GM19239 (cell line): ENCODE measurements at places on chromosomes 12 and 14.

GRCh38 chr14:101736071-101736470, 25.4 kb upstream of the PPP2R5C start:
- DNase-seq = no peak

- DNase-seq = no peak
These were observed 28.8 kb upstream of the MANSC4 start for GRCh38 chr12:27808841-27809240.

- DNase-seq = no peak
These were observed 13.9 kb downstream of the BAZ2A start for GRCh38 chr12:56616244-56616643.

DNA sequence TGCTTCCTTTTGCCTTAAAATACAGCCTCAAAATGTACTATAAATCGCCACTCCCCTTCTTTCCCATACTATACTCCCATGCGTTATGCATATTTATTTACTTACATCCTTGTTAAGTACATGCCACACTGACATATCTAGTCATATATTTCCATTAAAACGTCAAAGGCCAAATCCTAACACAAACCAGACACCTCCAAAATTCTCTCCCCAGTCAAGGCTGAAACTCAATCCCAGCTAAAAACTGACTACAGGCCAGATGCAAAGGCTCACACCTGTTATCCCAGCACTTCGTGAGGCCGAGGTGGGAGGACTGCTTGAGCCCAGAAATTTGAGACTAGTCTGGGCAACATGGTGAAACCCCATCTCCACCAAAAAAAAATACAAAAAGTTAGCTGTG, 5.7 kb upstream of the CAND1 start:
- no peak for DNase-seq

GRCh38 chr14:20499881-20500280, 5.5 kb upstream of the RNASE10 start:
- DNase-seq = no peak

GRCh38 chr14:100428727-100429126, 105.6 kb downstream of the SLC25A47 start:
- no peak for DNase-seq

DNA sequence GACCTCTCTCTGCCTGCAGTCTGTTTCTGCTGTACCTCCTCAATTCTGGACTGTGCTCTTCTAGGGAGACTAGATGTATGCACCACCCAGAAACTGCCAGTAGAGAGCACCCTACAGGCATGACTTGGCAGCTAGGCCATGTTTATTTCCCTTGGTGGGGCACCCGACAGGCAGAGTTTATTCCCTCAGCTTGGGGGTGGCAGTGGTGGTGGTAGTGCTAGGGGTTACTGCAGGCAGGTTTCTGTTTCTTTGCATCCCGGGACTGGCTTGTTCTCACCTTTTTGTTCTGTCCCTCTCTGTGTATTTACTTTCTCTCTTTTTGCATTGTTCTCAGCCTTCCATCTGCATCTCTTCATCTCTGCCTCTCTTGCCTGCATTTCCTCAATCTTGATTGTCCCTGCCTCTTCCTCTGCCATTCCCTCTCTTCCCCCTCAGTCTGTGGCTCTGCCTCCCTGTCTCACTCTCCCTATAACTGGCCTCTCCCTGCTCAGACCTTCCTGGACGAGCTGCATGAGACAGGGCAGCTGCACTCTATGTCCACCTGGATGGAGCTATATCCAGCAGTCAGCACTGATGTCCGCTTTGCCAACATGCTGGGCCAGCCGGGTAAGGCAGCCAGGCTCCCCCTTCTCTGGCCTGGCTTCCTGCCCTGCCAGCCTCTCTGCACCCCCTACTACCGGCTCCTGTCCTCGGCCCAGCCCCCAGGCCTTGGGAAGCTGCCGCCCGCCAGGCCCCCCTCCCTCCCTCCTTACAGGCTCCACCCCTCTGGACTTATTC, 13.8 kb downstream of the PRPF40B start:
- peak; percentile 76 for DNase-seq

- no peak for DNase-seq
These were observed 23.7 kb downstream of the LEMD3 start for GRCh38 chr12:65192963-65193516.

DNA sequence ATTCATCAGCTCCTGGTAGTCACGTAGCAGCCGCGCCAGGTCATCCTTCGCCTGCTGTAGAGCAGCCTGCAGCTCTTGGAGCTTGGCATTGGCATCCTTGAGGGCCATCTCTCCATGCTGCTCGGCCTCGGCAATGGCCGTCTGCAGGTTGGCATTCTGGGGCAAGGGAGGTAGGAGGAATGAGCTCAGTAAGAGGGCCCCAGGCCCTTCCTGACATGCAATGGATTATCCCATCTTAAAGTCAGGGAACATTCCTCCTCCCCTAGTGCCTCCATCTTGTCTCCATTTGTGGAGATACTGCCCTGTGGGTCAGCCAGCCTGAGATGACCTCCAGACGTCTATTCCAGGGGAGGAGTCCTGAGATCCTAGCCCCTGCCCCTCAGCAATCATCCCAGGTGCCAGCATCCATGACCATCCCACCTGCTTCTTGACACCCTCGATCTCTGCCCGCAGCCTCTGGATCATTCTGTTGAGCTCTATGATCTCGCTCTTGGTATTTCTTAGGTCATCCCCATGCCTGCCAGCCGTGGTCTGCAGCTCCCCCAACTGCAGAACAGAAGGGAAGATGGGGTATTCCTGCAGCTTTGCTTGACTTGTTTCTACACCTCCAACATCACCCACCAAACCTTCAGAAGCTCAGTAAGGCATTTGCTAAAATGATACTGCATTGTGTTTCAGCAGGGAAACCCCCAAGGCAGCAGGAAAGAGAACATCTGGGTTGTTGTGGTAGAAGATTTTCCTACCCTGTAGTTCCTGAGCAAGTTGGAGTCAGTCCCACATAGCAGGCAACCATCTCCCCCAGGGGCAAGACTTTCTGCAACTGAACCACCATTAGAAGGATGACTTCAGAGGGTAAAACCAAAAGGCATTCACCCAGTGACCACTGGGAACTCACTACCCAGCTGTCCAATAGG, 4.4 kb downstream of the KRT3 start:
- DNase-seq = no peak

GRCh38 chr12:39935839-39936238, 170.0 kb downstream of the SLC2A13 start:
- no peak for DNase-seq

- no peak for DNase-seq
These were observed 11.4 kb upstream of the PKP2 start for GRCh38 chr12:32907898-32908476.

DNA sequence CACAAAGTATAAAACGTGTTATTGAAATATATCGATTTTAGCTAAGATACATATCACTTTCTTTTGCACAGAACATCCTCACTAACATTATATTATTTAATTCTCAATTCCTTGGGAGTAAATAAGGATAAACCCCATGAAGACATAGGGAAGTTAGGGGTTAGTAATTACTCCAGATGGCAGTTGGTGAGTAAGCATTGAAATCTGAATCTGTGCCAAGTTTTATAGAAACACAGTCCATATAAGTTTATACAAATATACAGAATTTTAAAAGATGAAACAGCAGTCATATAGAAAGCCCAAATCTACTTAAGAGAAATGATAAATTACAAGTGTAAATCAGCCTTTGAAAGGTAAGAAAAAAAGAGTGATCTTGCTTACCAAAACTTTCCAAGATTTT, 200.4 kb upstream of the SYT10 start:
- DNase-seq = no peak
